Activated T-helper 2 cell treated with anti-CD3 and anti-CD28 coated beads, Interferon-gamma antibody, Interleukin-2, Interleukin-4, amounts not matched to agents 10 μg/mL and 5 μg/mL and 100 μg/mL, durations not matched to agents 14 hours and 24 hours and 36 hours (primary cell): ENCODE measurements at places on chromosomes 12 and 14.

GRCh38 chr14:20734430-20734806, 11.3 kb upstream of the EDDM3A start:
- no peak for DNase-seq

DNA sequence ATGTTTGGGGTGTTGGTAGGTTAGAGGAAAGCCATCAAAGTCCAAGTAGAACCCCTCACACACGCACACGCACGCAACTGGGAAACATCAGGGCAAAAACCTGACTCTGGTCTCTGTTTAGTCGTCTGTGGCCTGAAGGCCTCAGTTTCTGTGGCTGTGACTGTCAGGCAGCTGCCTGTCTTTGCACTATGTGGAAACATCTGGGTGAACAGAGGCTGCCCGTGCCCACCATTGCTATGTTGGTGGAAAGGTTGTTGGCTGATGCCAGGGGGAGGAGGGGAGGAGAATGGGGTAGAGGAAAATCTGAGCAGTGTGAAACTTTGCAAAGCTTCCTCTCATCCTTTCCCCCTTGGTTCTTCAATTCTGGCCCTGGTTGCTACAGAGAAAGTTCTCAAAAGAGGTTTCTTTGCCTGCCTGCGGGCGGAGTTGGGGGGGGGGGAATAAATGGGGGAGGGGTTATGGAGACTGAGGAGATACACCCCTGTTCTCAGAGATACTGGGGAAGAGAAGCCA, 7.5 kb downstream of the HOXC10 start:
- DNase-seq = no peak

DNA sequence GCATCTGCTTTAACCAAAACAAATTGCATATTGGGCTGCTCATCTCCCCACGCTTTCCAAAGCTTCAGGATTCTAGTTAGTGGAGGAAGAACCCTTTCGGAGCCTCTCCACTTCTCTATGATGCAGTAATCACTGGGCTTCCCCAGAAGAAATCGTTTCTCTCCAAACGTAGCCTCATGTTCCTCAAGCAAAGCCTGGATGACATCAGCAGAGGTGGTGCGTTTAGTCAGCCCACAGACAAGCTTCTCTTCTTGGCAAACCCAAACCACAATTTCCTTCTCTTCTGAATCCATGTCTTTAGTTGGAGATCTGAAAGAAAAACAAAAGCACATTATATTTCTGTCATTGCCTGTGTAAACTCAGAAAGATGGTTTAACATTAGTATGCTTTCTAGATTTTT, 30.6 kb downstream of the RASSF9 start:
- no peak for DNase-seq

GRCh38 chr12:125137766-125138344, 72.6 kb downstream of the AACS start:
- DNase-seq = no peak

GRCh38 chr12:46219132-46219876, 49.5 kb downstream of the SLC38A1 start:
- no peak for DNase-seq

DNA sequence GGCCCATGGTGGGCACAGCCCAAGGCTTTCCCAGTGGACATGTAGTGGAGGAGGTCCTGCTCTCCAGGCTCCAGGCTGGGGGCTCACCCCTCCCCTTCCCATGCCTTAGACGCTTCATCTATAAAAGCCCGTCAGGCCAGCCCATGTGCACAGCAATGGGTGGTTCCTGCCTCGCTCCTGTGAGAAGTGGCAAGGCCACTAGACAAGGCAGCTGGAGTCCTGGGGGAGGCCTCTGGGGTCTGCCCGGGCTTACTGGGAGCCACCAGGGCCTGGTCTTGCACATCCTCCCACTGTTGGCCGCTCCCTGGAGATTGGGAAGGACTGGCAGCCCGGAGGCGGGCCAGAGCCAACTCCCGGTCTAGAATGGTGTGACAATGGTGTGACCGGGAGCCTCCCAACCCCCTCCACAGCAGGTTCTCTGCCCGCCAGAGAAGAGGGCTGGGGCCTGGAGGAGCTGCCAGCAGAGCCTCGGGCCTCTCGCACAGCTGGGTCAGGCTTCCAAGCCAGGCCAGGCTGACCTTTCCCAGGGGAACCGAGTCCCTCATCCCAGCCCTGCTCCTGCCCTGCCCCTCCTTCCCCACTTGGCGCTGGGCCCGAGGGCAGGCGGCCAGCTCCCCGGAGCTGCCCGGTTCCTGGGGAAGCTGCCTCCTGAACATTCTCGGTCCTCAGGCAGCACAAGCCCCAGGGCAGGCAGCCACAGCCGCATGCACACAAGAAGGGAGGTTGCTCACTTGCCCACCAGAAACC, 97.9 kb downstream of the RFLNA start:
- no peak for DNase-seq

GRCh38 chr14:101405171-101405883, 156.0 kb upstream of the DIO3 start:
- no peak for DNase-seq

DNA sequence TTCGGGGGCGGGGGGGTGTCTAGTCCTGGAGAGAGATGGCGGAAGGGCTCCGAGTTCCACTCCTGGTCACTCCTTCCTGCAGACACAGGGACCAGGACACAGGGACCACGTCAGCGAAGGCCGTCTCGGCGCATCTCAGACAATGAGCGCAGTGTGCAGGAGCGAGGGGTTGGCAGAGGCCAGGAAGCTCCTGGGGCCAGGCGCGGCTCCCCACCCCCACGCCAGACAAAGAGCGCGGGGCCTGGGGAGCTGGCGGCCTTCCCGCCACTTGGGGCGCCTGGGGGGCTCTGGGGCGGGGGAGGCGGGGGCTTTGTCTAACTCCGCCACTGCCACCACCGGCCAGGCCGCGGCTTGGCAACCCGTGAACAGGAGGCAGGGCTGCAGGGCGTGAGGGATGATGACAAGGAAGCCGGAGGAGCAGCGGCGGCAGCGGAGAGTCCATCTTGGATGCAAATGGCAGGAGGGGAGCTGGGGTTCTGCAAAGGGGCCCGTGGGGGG, 2.2 kb downstream of the CDK2AP1 start:
- peak; percentile 34 for DNase-seq

DNA sequence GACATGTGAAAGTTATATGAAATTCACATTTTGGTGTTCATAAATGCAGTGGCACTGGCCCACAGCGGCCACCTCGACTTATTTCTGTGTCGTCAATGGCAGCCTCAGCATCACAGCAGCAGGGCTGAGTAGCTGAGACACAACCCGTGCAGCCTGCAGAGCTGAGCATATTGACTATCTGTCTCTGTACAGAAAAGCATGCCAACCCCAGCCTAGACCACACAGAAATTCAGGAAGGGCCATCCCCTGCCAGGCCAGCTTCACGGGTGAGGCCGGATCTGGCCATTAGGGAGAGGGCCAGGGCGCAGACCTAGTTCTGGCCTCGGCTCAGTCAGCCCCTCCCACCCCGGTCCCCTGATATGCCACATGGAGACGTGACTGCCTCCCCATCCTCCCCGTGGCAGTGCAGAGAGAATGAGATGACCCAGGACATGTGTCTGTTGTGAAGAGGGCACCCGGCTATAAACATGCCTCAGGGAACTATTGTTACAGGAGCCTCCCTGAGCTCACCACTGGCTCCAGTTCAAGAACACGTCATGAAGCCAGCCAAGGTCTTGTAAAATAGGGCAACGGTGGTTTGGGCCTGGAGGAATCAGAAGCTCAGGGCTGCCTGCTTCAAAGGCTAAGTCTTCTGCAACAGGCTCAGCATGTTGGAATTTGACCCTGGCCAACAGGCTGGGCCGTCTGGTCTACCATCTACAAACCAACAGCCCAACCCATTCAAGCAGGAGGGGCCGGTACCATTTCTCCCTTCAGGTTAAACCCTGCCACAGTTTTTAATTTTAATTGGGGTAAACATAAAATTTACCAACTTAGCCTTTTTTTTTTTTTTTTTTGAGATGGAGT, 25.5 kb downstream of the SCARB1 start:
- no peak for DNase-seq

DNA sequence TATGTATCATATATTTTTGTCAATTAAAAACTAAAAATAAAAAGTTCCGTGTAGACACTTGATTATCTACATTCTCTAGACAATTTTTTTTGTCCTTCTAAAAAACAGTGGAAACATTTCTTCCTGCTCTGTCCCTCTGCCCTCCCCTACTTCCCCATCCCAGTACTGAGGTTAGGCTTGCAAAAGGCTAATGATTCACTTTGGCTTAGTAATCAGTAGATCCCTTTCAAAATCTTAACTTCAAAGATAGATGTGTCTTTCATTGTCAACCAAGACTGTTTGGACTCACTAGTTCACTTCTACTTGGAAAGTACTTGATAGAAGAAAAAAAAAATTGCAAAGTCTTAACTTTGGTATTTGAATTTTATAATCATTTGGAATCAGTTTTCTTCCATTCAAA, 3.8 kb downstream of the SETD3 start:
- no peak for DNase-seq

- DNase-seq = no peak
Measured at GRCh38 chr14:104882991-104883660, 18.1 kb downstream of the CEP170B start.

DNA sequence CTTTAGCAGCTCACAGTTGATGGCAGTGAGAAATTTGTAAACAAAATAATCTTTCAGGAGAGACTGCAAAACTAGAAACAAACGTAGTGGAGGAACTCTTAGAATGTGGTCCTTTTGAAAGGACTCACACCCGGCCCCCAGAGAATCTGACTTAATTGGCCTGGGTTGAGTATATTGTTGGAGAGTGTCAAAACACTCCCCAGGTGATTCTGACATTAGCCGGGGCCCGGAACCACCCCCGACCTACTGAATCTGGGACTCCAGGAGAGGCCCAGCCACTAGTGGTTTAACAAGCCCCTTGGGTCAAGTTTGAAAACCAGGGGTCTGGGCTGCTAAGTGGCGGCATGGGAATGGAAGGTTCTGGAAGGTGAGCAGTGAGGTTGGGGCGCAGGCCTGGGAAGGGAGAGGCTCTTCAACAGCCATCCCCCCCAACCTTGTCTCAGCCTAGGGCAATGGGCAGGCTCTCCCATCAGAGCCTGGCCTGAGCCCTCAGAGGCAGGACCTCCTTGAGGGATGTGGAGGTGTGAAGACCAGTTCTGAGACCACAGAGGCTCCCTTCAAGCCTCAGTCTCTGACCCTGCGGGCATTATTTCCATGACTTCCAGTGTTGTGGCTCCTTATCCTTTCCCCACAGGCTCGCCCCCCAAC, 1.1 kb upstream of the ELK3 start:
- DNase-seq = no peak

GRCh38 chr12:102948941-102949352, 8.5 kb upstream of the ASCL1 start:
- no peak for DNase-seq

DNA sequence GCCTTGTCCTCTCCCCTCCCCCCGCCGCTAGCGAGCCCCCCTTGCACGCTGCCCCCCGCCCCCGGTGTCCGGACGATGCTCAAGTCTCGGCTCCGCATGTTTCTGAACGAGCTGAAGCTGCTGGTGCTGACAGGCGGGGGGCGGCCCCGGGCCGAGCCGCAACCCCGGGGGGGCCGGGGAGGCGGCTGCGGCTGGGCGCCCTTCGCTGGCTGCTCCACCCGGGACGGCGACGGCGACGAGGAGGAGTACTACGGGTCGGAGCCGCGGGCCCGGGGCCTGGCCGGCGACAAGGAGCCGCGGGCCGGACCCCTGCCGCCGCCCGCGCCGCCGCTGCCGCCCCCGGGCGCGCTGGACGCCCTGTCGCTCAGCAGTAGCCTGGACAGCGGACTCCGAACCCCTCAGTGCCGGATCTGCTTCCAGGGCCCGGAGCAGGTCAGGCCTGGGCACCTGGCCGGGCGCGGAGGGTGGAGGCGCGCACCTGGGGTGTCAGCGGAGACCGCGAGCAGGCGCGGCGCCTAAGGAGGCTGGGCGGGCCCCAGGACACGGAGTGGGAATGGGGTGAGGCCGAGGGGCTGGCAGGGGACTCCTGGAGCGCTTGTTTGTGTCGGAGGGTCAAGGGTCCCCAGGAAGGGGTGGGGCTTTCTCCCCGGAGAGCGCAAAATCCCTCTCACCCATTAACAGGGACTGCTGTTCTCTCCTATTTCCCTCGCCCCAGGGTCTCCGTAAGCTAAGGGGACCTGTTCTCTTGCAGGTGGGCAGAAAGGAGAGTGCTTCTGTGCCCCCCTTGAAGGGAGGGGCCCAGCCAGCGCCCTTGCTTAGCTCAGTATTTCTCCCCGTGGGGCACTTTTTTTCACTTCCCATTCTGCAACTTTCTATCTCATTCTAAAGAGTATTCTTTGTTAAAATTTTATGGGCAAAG, 810 bp downstream of the MARCHF9 start:
- no peak for DNase-seq
